Left renal cortex interstitium (tissue), 4 donors: ENCODE measurements at places on chromosomes 6 and 20.

- no peak for DNase-seq
Measured at GRCh38 chr6:11221623-11222384, 10.7 kb downstream of the NEDD9 start.

DNA sequence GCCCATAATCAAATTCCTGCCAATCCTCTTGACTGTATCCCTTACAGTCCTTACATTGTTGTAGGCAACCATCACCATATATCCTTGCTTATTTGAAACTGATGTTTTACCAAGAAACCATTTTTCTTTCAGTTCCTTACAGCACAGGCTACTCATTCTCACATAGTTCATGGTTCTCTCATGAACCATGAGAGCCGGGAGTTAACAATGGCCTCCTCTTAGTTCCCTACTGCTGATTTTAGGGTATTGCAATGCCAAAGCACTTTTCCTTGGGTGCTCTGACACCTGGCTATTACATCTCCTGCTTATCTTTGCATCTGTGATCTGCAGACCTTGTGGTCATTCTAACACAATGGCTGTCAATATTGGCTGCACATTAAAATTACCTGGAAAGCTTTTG, 133.4 kb downstream of the MYB start:
- DNase-seq: no peak

GRCh38 chr20:34350095-34350494, 13.0 kb upstream of the ITCH start:
- no peak for DNase-seq

- no peak for DNase-seq
Measured at GRCh38 chr6:149942461-149942829, 631 bp downstream of the ULBP2 start.

GRCh38 chr6:138245751-138246150, 27.5 kb upstream of the PBOV1 start:
- no peak for DNase-seq

DNA sequence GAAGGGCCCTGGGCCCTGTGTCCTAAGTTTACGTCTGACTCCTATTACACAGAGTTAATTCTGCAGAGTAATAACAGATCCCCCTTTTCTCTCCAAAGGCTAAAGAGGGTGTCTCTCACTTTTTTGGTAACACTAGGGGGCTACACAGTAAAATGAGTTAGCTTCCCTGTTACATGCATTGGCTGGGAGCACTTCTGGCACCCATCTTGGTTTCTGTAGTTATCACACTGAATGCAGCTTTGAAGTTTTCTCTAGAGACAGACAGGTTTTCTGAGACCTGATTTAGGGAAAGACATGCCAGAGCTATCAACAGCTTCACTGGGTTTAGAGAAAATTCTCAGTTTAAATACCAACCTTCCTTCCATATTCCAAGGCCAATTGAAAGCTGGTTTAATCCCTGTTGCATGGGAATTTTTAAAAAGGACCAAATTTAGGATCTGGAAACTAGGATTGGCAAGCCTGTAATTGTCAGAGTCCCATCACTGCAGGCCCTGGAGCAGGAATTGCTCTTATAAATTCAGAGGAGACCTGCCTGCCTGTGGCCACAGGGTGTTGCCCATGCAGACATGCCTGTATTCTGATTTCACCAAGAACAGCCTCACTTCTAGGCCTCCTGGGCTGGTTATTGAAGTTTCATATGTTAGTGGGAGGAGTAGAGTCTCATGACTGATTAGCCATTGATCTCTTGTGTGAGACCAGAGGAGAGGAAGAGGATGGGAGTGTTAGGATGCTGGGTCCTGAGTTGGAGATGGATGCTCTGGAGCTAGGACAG, 29.4 kb downstream of the RNF8 start:
- DNase-seq: no peak

DNA sequence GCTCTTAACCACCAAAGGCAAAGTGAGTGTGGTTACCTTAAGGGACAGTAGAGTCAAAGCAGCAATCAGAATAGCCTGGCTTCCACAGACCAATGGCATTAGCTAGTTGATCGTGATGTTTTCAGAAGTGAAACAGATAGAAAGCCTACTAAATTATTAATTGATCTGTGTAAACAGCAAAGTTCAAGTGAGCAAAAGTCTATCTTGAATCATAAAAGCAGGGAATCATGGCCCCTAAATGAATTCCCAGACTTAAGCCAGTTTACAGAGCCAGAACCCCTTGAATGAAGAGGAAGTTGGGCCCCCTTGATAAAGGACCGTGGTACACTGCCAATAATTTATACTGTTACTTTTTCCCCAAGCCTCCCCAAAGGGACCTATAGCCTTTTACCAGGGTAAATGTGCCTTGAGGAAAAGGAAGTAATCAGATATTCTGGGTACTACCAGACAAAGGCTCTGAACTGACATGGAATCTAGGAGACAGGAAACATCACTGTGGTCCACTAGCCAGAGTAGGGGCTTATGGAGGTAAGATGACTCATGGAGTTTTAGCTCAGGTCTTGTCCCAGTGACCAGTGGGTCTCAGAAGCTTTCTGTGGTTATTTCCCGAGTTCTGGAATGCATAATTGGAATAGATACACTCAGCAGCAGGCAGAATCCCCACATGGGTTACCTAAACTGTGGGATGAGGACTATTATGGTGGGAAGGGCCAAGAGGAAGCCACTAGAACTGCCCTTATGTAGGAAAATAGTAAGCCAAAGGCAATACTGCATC, 317.5 kb downstream of the CD83 start:
- DNase-seq: no peak
